ENCODE measurements at places on chromosomes 16 and 17. TPM values are rescaled to one million over a fixed set of nuclear protein-coding genes. Genes with fewer than 3 reads are reported as not detected.

- peak; percentile 51 for DNase-seq
Measured at GRCh38 chr16:69323415-69323814, 7.0 kb downstream of the PDF start.

- DNase-seq, result peak; percentile 75
Measured at GRCh38 chr16:30186782-30187555, 3.6 kb downstream of the CORO1A start.

DNA sequence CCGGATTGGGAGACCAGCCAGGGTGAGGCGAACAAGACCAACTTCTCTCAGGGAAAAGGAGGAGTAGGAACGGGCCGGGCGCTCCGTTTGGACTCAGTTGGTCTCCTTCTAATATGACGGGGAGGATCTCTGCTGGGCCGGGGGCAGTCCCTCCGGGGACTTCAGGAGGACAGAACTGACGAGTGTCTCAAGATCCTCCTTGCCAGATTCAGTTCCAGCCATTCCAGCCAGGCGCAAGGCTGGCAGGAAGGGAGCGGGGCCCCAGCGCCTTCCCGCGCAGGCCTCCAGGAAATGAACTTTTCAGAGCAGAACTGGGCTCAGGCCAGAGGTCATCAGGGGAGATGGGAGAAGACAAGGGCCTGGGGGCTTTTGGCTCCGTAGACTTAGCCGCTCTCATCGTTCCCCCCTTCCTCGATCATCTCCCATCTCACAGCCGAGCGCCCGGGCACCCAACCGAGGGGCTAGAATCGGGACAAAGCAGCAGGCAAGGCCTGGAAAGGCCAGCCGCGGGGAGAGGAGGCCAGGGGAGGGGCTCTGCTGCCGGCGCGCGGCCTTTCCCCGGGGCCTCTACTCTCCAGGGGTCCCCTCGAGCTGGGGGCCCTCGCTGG lies 1.6 kb downstream of the ZNF423 start:
- no peak for DNase-seq

DNA sequence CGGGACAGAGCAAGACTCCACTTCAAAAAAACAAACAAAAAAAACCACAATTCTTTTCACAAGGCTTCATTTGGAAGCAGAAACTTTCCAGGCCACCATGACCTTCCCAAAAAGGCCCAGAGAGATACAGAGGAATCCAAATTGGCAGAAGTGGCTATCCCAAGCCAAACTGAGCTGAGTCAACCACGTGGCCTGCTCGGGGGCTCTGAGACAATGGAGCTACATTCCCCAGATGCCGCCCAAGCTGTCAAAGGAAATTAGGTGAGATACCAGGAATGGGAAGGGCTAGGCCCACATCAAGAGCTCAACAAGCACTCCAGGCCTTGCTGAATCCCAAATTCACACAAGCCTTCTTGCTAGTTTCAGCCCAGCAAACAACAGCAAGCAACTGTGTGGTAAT lies 5.7 kb upstream of the EXOSC6 start:
- DNase-seq, result no peak

GRCh38 chr17:9878786-9879525 lies 26.1 kb downstream of the RCVRN start:
- no peak for DNase-seq

- DNase-seq, result no peak
Measured at GRCh38 chr16:71338632-71339031, 19.9 kb upstream of the CALB2 start.

DNA sequence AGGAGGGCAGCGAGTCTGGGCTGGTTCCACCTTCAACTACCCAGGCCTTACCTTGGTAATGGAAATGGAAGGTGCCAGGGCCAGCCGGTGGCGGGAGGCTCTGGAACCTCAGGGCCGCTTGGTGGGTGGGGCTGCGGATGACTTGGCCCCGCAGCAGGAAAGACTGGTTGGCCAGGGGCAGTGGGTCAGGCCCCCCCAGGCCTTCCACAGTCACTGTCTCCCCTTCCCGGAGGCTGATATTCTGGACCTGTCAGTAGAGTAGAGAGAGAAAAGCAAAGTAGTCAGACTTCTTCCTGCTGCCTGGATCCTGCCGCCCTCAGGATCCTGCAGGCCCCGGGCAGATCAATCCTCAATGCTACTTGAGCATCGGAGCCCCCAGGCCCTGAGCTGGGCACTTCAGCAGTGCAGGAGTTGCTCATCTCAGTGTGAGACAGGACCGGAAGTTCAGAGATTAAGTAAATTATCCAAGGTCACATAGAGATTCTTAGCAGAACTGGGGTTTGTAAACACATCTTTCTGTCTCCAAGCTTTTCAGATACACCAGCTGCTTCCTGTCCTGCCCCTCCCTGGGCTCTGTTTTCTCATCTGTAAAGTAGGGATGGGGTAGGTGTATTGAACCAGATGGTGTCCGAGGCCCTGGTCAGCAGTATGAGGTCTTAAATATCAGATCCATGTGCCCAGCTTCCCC lies 18.5 kb upstream of the PHF12 start:
- no peak for DNase-seq

DNA sequence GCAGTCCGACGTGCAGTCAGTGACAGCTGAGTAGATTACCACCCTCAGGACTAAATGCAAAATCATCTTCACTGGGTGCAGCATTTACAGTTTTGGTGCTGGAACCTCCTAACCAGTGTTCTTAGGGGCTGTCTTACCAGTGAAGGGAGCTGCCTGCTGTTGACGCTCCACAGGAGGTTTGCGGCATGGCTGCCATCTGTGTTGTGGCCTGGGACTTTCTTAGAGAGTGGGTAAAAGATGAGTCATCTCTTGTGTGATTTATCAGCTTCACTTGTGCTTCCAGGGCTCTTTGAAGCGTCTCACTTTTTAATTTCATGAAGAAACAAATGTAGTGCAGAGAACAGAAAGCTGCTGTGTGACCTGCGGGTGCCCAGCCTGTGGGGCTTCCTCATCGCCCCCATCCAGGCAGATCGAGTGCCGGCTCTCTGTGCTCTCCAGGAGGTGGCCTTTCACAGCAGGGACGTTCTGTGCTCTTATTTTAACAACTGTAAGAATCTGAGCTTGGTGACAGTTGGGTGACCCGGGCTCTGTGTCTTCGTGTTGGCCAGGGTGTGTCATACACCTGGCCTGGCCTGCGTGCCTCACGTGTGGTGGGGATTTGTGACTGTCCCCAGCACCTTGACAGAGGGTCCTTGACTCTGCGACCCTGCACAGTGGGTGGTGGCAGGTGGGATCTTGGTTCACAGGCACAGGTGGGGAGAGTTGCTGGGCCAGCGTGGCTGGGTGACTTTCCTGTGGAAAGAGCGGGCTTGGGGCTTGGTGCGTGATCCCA lies 24.3 kb upstream of the ZNF750 start:
- DNase-seq, result no peak

GRCh38 chr17:327971-328370 lies 24.6 kb downstream of the RPH3AL start:
- DNase-seq, result peak; percentile 34

DNA sequence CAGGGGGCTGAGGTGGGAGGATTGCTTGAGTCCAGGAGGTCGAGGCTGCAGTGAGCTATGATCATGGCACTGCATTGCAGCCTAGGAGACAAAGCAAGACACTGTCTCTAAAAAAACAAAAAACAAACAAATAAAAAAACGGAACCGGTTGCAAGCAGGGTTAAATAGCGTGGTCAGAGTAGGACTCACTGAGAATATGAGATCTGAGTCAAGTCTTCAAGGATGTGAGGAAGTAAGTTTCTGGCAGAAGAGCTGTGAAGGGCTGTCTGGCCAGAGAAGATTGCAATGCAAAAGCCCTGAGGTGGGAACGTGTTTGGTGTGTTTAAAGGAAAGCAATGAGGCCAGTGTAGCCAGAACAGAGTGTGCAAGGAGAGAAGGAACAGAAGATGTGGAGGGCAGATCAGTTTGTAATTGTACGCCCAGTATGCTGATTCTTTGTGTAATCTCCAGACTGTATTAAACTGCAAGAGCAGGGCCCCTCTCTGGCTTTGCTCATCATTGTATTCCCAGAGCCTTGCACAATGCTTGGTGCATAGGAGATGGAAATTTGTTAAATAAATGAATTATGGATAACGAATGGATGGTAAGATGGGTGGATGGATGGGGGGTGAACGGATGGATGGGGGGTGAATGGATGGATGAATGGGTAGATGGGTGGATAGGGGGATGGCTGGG lies 6.3 kb downstream of the G6PC1 start:
- DNase-seq, result no peak

- no peak for DNase-seq
Measured at GRCh38 chr17:27368151-27368795, 74.4 kb downstream of the WSB1 start.

- DNase-seq, result no peak
Measured at GRCh38 chr16:84847564-84848355, 28.0 kb downstream of the CRISPLD2 start.

DNA sequence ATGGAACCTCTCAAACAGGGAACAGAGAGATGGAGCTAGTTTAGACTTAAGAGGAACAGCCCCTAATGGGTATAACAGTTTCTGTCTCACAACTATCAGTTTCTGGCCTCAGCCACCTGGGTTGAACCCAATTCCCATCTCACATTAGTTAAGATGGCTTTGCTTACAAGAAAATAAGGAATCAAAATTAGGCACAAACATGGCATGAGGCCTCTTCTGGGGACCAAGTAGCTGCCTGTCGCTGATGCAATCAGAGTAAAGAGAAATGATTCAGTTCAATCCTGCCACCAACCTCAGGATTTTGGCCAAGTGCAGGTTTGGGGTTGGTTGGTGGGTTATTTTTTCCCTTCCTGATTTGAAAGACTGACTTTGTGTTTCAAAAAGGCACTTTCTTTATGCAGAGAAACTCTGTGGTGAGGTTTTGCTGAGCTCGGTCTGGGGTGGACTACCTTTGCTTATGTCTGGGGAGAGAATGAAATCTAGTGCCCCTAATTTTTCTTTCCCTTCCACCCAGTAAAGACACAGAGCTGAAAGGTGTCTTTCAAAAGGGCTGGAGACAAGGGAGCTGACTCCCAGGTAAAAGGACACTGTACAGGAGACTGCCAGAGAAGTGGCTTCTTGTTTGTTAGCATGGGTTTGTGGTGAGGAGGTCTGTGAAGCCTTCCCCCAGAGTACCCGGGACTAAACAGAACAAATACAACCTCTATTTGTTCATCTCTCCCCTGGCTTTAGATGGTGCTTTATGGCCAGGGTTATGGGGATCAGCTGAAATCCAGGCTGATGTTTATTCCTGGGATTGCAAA lies 44.8 kb upstream of the NFAT5 start:
- no peak for DNase-seq

DNA sequence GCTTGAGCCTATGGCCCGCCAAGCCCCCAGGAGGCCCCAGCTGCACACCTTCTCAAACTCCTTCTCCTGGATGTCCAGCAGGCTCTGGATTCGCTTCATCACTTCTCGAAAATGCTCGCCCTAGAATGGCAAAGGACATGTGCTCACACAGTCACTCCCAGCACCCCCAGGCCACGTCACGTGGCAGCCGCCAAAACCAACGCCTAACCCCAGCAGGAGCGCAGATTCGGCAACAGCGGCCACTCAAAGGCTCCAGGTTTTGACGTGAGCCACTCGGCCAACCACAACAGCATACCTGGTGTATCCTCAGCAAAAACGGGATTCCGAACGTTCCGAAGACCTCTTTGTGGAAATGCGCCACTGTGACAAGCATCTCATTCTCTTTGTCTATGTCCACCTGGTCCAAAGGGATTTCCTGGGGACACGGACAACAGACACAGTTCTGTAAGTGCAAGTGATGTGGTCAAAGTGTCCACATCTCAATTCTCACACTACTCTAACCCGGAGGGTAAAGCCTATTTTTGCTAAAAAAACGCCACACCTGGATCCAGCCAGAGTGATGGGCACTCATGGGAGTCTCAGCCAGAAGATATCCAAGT lies 12.7 kb downstream of the LITAFD start:
- peak; percentile 65 for DNase-seq

GRCh38 chr16:12000032-12000431 lies 23.5 kb downstream of the SNX29 start:
- no peak for DNase-seq

DNA sequence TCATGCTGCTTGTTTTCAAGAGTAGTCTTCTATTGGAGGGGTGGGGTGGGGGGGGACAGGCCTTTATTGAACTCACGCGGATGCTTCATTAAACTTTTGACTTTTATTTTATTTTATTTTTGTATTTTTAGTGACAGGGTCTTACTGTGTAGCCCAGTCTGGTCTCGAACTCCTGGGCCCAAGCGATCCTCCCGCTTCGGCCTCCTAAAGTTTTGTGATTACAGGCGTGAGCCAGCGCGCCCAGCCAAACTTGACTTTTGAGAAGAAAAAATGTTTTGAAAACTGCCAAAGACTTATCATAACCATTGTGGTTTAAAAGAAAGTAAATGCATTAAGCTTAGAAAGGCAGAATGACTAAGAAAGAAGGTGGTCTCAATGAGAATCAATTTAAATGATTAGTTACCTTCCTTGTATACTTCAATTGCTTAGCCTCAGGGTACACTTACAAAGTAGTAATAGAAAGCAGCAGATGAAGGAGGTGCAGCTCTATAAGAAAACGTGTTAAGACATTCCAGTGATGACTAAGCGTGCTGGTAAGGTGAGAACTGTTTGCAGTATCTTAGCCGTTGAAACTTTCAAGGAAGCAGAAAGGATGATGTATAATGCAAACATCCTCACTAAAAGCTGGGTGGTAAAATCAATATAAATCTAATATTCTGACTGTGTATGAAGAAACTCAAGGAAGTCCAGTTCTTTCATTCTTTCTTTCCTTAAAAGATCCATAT lies 1.2 kb downstream of the AP2B1 start:
- DNase-seq, result no peak

DNA sequence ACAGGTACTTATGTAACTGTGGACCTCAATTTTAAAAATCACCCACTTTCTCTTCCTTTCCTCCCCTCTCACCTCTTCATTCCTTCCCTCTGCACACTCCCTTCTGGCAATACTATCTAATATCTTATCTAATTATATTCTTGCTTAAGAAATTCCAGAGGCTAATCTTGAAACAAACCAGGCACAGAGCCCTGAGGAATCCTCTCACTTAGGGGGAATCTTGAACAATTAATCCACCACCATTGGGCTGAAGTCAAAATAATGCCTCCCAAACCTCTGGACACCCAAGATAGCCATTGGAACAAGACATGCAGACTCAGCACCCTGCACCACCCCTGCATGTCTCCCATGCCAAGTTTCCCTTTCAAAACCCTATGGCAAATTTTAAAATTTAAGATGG lies 1.0 kb upstream of the KRTAP4-6 start:
- no peak for DNase-seq

The MARVELD3 gene
- total RNA-seq, result not detected

The PFN1 gene
- 554 TPM for total RNA-seq

The CA4 gene
- total RNA-seq, result 1.6 TPM

The PLA2G10 gene
- not detected for total RNA-seq

The C17orf50 gene
- not detected for total RNA-seq

The PITPNM3 gene
- 3.6 TPM for total RNA-seq
